ENCODE measurements at places on chromosomes 5 and 9.

DNA sequence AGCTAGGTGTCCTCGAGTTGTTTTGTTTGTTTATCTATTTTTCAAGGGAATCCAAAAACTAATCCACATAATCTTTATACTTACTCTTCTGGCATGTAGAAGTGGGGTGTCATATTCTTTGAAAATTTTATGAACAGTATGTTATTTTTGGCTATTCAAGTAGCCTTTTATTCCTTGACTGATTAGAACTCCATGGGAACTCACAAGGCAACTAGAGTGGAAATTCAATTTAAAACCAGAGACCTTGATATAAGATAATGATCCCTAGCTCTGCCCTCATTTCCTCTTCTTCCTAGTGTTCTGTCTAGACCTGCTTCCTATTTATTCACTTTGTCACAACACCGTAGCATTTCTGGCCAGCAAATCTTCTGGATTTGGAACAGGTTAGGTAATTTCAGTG is 1123.7 kb upstream of the C9orf72 start:
- no peak for DNase-seq

GRCh38 chr5:113039229-113039933 is 62.8 kb downstream of the DCP2 start:
- no peak for DNase-seq

DNA sequence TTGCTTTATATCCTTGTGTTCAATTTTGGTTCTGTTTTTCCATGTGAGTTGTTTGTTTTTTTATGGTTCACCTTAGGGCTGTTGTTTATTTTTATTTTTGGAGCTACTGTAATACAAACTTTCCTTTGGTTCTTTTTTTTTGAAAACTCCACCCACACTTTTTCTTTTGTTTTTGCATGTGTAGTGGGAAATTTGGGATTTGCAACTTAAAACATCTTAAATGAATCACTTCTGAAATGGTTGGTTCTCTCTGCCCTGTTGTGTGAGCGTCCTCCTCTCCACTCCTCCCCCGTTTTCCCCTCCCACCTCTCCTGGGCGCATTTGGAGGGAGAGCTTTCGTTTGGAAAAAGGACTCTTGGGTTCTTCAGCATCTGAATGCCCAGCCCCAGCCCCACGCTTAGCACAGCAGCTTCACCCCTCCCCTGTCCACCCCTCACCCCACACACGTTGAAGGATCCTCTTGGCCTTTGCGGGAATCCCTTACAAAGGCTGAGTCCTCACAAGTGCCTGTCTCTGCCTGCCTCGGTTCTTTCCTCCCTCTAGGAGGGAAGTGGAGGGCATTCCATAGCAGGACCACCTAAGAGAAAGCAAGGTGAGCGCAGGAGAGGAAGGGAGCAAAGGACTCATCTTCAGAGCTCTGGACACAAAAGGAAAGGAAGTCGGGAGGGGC is 67.2 kb downstream of the DMRT1 start:
- no peak for DNase-seq

GRCh38 chr9:36006549-36007315 is 30.0 kb upstream of the RECK start:
- no peak for DNase-seq

GRCh38 chr5:165086465-165086864 is 1581.0 kb downstream of the MAT2B start:
- no peak for DNase-seq

- DNase-seq: no peak
These were observed 64.6 kb upstream of the CAST start for GRCh38 chr5:96597438-96598020.

GRCh38 chr5:18740301-18740700 is 1106.0 kb downstream of the TAF11L14 start:
- DNase-seq: no peak

GRCh38 chr5:149794487-149794971 is 64.4 kb downstream of the PPARGC1B start:
- DNase-seq: no peak

GRCh38 chr5:77947041-77947428 is 170.9 kb upstream of the TBCA start:
- no peak for DNase-seq

DNA sequence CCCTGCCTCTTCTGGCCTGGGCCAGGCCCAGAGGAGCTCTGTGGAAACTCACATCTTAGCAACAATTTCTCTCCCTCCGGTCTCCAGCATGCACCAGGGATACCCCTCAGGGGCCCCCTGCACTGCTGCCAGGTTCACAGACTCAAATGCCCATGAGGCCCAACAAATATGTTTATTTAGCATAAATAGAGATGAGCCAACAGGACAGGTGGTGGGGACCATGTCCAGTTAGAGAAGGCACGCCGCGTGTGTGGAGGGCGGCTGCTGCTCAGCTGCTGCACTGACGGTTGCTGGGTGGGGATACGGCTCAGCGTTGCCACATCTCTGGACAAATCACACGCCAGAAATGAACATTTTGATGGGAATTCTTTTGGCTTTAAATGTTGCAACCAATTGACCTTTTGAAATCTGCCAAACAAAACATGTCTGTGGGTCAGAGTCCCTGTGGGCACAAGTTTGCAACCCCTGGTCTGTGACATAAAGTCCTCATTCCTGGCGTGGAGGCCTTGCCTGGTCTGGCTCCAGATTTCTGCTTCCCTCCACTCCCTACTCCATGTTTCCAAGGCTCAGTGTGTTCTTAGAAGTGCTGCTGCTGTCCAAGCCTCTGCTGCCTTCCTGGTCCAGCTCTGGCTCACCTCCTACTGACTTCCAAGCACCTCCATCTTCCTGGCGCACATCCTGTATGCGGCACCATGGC is 88.9 kb downstream of the AMBP start:
- no peak for DNase-seq

- peak; percentile 52 for DNase-seq
These were observed 672 bp downstream of the MSANTD3 start for GRCh38 chr9:100427366-100428263.

GRCh38 chr5:116411101-116411571 is 163.5 kb downstream of the SEMA6A start:
- no peak for DNase-seq

- no peak for DNase-seq
These were observed 2.8 kb downstream of the CCL21 start for GRCh38 chr9:34707130-34707529.

DNA sequence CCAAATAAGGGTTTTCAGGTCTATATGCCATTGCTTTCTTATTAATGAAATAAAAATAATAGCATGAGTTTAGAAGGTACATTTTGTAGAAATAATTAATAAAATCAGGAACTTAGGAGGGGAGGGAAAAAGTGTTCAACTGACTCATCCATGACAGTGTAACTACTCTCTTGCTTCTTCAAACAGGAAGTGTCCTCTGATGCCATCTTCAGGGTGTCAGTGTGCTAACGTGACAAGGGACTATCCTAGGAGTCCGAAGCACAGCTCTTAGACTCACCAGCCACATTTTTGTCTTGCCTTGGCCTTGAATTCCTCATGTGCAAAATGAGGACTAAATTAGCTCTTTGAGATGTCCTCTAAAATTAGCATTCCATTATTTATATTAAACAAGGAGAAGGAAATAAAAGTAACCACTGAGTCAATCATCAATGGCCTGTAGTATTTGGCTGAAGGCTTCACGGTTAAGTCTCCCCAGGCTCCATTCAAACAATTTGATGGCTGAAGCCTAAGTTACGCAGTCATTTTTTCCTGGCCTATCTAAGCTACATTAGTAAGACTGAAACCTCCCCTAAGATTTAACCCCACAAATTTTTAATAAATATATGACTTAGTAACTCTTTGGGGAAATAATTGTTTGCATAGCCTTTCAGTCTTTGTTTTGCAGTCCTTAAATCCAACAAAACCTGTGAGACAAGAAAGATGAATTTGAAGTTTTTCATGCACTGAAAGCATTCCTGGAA is 151.1 kb downstream of the ARL15 start:
- no peak for DNase-seq

DNA sequence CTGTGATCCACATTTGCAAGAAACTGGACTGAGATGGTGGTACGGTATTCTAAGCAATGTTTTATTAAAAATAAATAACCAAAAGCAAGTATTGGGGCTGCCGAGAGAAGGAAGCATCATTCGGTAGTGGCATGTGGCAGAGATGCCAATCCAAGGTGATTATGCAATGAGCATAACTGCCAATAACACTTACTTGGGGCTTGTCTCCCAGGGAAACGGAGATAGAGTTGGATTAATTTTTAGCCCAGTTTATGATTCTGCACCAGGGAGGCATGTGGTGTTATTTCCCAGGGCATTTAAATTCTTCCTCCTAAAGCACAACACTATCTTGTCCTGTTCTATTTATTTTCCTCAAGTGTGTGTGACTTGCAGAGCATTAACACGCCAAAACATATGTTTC is 17.9 kb downstream of the SLC24A2 start:
- DNase-seq: no peak

GRCh38 chr5:129459777-129460671 is at the start of gene ADAMTS19:
TSS of gene ADAMTS19 (plus strand) at chr5:129460298. CDS start at chr5:129460392, 94 bp downstream.
- no peak for DNase-seq

DNA sequence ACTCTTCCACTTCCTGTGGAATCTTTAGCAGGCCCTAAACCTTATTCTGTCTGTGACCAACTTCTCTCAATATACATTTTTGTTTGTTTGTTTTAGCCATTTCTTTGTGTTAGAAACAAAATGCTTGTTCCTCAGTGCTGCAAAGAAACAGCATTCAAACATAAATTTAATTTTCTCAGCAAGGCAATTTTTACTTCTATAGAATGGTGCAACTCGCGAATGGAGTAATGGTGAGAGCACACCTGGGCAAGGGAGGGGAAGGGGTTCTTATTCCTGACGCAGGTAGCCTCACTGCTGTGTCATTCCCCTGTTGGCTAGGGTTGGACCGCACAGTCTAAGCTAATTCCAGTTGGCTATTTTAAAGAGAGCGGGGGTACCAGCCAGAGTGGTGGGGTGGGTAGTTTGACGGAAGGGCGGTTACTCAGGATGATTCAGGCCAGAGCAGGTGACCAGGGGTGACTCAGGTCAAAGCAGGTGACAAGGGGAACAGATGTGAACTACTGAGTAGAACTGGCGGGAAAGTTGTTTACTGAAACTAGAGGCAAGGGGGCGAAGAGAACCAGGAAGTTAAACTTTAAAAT is 21.4 kb downstream of the ZNF169 start:
- DNase-seq: no peak

- DNase-seq: no peak
These were observed 45.4 kb downstream of the PTBP3 start for GRCh38 chr9:112288029-112288428.

- no peak for DNase-seq
These were observed 229.7 kb downstream of the MRPS30 start for GRCh38 chr5:45038366-45038987.

Data from activated CD8-positive, alpha-beta memory T cell treated with anti-CD3 and anti-CD28 coated beads, Interleukin-2, amount 10 ng/mL, durations not matched to agents 7 days and 5 days (primary cell).